GF-D8 (cell line): ENCODE measurements at places on chromosomes 1 and 21.

DNA sequence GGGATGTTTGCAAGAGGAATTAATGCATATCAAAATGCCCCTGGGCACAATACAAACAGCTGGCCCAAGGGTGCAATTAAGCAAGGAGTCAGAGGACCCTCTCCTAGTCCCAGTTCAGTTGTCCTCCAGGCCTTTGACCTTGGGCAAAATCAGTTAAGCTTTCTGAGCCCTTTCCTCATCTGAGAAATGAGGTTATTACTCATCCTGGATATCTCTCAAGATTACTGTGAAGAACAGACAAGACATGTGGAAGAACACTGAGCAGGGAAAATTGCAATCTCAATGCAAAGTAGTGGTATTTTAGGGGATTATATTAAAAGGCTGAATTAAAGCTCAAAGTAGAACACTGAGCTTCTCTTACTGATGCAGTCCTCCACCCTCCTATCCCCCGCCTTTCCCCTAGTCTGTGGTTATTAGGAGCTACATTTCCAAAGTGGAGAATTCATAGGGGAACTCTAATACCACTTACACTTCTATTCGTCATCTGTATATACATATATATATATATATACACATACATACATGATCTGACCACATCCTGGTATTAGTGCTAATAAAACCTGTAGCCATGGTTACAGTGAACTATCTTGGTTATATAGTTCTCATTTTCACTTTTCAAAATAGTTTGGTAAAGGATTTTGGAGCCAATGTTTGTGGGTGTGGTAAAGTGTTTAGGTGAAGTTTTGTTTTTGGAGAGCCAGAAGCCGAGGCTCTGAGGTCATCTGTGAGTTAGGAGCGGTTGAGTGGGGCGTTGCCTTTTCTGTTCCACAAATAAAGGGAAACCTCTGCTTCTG, 18.1 kb downstream of the KIAA0040 start:
- DNase-seq: no peak

DNA sequence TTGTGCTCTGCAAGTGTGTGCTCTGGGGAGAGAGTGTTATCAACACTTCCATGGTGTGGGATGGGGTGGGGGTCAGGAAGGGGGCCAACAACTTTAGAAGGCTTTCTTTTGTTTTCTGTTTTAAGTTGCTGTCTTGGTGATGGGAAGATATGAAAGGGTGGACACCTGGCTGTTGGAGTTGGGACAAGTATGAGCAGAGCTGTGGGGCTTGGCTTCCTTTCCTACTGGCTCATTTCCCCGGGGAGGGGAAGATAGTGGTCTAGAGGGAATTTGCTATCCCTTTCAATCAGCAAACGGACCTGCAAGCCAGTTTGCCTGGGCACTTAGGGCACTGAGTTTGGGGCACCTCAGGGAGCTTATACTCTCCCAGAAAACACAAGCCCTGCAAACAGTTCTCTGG, 19.2 kb downstream of the IER5 start:
- DNase-seq: no peak

GRCh38 chr21:43688906-43689305, 29.5 kb downstream of the RRP1B start:
- no peak for DNase-seq

- DNase-seq: no peak
Observed at GRCh38 chr1:109639841-109640184, 16.1 kb upstream of the GSTM4 start.

DNA sequence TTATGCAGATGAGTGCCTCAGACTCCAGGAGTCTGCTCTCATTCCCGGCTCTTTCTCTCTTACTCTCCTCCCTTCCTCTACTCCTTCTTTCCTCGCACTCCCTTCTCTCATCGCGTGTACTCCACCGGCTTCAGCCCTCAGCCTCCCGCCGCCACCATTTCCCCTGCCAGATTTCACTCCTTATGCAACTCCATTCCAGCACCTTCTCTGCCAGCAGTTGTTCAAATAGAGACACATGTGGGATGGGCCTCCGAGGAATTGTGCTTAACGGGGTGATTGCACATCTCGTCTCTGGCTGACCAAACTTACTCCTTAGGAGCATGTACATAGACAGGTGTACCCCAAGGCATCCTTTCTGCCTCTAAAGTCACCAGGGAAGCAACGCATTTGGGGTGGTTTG, 2.1 kb downstream of the CNTN2 start:
- no peak for DNase-seq

- no peak for DNase-seq
Observed at GRCh38 chr1:226748306-226748705, 9.2 kb upstream of the ITPKB start.

GRCh38 chr1:2237773-2238172, 9.7 kb downstream of the SKI start:
- no peak for DNase-seq

DNA sequence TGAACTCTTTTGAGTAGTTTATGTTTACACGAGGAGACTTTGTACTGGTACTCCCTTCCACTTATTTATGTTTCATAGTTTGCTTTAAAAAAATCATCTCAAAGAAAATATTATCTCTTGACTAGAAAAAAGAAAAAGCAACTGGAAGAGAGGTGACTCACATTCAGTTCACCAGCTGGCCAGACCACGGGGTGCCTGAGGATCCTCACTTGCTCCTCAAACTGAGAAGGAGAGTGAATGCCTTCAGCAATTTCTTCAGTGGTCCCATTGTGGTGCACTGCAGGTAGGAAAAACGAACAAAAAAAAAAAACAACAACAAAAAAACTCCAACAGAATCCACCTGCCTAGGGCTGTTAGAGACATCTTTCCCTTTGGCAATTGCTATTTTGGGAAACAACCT, 102.9 kb downstream of the PTPRC start:
- no peak for DNase-seq

DNA sequence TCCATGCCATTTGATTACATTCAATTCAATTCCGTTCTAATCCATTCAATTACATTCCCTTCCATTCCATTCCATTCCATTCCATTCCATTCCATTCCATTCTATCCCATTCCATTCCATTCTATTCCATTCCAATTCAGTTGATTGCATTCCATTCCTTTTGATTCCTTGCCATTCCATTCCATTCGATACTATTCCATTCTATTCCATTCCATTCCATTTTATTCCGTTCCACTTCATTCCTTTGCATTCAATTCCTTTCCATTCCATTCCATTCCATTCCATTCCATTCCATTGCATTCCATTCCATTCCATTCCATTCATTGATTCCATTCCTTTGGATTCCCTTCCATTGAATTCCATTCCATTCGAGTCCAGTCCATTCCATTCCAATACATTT, 2574.0 kb upstream of the TPTE start:
- no peak for DNase-seq

DNA sequence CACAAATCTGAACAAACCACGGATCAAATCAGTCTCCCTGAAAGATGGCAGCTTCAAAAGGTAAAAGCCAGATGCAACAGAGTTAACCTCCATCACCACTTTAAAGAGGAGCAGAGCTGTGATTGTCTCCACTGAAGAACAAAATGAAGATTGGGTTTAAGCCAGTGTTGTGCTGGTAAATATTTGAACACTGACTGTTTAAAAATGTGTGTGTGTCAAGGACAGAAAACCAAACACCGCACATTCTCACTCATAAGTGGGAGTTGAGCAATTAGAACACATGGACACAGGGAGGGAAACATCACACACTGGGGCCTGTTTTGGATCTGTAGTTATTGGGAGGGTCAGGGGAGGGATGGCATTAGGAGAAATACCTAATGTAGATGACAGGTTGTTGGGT, 83.9 kb downstream of the ST6GALNAC5 start:
- DNase-seq: no peak

GRCh38 chr1:32336963-32337675, 1.1 kb upstream of the MARCKSL1 start:
- DNase-seq: peak; percentile 78

DNA sequence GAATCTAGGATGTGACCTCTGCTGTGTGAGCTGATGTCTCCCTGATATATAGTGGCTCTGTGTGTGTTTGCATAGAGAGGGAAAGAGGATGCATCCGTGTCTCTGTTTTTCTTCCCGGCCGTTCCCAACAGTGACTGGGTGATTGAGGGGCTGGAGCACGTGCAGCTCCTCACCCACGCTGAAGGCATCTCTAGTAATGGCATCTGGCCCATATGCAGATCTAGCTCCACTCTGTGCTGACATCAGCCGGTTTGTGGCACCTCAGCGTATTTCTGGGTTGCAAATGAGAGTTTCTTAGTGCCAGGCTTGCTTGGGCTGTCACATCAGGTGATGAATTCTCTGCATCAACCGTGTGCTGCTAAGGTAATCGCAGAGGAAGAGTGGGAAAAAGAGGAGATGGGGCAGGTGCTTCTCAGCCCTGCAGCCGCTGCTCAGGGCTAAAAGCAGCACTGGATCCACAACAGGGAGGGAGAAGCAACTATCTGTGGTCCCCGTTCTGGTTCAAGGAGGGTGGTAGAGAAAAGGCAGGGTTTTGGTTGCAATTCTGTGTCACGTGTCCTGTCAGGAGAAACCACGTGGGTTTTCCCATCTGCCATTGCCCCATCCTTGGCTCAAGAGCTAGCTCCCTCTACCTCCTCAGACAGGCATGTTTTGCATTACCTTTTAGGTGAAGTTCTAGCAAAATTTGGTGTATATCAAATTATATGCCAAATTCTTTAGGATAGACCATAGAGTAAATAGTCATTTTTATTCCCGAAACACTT, 282.9 kb downstream of the PBX1 start:
- no peak for DNase-seq
